ENCODE measurements at places on chromosomes 3 and 15.

DNA sequence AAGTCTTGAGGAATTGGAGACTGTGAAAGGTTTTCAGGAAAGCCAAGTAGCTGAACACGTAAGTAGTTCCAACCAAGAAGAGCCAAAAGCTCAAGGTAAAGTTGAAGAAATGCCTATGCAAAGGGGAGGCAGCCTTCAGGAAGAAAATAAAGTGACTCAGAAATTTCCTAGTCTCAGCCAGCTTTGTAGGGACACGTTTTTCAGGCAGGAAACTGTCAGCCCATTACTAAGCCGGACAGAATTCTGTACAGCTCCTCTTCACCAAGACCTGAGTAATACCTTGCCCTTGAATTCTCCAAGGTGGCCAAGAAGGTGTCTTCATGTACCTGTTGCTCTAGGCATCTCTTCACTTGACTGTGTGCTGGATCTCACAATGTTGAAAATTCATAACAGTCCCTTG is 48.6 kb downstream of the CDAN1 start:
- DNase-seq, result no peak

DNA sequence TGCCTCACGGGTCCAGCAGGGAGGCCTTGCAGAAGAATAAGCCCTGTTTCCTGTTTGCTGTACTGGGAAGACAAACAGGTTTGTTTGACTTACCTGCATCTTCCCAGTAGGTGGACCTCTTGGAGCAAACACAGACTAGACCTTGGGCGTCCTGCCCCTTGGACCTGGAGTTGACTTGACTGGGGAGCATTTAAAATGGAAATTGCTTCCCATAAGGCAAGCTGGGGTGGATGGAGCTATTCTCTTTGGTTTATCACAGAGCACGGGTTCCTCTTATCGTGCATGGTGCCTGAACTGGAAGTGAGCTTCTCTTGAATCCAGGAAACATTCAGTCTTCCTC is 151.4 kb downstream of the RPLP1 start:
- no peak for DNase-seq

DNA sequence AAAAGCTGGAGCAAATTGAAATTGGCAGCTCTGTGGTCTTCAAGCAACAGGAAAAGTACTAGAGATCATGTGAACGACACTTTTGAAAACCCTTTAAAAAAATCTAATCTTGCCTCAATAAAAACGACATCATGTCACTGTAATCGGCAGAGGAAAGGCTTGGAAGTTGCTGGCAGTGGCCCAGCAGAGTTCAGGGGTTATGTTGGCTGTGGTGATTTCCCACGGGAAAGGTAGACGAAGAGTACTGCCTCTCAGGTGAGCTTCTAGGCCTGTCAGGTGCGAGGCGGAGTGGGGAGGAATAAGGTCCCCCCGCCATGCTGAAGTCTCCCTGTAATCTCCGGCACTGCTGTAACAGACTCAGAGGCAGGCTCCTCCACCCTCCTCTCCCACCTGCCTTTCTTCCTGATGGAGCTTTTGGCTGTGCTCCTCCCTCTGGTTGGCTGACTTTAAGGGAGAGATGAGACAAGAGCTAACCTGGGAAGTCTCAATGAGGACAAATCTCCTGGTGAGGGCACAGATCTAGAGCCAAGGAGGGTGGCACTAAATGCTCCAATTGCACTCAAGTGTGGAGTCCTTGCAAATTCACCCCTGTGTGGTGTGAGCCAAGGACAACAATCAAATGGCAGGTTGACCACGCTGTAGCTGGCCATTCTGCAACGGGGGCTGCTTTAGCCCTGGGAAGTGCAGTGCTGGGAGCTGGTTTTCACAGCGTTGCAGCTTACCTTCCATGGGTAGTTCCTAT is 18.7 kb upstream of the HES1 start:
- DNase-seq, result no peak

DNA sequence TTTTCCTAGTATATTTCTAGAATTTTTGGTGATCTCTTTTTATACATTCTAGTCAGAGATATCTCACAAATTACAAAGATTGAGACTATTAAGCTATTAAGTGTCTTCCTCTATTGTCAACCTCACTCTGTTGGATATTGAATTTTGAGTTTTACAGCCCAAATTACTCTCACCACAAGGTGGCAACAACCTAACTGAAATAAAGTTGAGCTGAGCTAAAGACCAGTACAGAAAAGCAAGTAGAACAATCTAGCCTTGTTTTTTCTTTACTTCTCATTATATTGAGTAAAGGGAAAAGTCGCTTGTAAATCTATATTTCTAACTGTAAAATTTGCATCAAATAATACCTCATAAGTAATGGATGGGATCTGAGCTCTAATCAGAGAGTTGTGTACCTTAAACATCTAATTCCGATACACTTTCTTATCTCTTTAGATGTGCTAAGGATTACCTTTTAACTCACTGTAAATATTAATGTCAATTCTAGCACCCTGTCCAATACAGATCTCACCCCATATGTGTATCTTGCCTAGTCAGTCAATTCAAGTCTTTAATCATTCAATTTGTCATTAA is 13.6 kb upstream of the COMMD2 start:
- DNase-seq, result no peak

DNA sequence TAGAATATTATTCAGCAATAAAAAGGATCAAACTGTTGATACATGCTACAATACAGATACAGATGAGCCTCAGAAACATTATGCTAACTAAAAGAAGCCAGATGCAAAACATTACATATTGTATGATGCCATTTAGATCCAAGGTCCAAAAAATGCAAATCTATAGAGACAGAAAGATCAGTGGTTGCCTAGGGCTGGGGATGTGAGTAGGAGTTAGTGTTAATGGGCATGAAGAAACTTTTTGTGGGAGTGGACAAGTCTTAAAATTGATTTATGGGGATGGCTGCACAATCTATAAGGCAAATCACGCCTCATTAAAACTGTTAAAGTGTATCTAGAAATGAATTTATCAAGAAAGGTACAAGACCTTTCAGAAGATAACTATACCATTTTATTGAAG is 45.0 kb downstream of the EHHADH start:
- no peak for DNase-seq

- DNase-seq, result no peak
Measured at GRCh38 chr3:101825904-101826445, 23.3 kb upstream of the NFKBIZ start.

DNA sequence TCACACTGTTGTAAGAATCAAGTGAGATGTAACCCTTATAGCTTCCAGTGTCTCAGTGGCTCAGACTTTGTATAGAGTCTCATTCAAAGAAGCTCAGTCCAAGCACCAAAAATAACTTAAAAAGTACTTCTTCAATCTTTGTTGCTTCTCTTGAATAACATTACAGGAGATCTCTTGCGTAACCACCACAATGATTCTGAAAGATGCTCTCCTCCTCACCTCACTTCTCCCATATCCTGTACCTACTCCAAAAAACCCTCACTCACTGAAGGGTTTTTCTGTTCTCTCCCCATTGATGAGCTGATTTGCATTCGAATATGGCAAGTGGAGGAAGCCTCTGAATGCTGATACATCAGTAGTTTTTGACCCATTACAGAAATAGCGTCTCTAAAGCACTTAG is 39.4 kb upstream of the MRPS22 start:
- no peak for DNase-seq

DNA sequence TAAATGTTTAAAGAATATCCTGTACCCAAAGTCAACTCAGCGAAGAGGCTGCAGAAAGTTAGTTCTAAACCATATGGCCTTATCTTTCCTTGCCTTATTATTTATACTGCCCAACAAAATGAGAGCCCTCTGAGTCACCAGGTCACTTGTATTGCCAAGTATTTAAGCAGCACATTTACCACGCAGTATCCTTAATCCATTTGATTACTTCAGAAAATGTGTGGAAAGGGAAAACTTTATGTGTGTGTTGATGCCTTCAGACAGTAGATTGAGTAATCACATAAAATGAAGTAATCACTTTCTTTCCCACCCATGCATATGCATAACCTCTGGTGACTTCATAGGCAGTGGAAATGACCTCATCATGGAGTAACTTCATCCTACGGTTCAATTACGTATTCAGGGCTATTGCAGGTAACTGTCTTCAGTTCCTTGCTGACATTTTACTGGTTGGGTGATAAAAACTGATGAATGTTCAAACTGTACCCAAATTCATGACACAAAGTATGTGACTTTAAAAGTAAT is 7.5 kb upstream of the CADPS start:
- DNase-seq, result no peak

GRCh38 chr3:67349551-67350174 is 304.7 kb downstream of the SUCLG2 start:
- DNase-seq, result no peak

GRCh38 chr3:127796831-127797150 is 25.5 kb downstream of the MGLL start:
- DNase-seq, result no peak

DNA sequence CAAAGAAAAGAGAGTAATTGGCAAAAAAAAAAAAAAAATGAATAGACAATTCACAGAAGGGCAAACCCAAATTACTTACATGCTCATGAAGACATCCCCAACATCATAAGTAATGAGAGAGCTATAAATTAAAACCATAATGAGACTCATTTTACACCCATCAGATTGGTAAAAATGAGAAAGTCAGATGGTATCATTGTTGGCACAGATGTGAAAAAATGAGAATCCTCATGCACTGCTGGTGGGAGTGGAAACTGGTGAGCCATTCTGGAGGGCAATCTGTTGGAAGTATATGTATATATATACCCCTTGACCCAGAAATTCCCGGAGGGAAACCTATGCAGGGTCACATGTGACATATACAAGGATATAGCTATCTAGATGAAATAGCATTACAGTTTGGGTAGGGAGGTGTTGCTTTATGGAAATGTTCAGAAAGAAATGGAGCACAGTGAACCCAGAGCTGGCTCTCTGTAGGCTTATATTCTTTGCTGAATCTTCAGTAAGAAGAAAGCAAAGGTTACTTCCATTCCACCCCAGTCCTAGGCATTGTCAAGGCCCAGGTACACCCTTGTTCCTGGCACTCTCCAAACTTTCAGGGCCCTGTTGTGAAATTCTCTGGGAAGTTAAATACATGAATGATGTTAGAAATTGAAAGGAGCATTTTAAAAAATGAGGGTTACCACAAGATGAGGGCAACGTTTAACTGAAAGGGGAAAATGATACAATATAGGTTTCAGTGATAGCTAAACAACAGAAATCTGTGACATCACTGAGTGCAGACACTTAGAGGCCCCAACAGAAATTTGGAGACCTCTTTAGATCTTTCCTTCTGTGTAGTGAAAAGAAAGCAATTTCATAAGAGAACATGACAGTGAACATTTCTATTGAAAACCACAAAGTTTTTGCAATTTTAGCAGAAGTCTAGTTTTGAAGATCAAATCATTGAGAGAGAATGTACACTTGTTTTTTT is 132.7 kb upstream of the TPRG1 start:
- DNase-seq, result no peak

GRCh38 chr3:45188719-45189659 is 37.1 kb downstream of the TMEM158 start:
- DNase-seq, result no peak

DNA sequence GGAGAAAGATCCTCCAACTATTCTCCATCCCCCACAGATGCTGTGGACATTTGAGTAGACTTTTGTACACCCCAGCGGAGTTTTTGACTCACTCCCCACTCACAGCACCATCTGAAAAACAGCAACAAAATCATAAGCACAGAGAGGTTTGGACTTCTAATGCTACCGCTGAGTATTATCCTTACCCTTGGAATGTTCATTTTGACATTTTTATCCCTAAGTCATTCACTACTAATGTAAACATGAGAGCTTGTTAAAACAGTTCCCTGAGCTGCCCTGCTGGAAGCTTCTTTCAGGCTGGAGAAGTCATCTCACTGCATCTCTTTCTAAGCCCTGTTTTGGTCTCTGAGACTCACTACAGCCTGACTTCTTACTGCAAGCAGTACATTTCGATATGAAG is 1045.9 kb downstream of the MCTP2 start:
- DNase-seq, result no peak

All from activated T-helper 1 cell treated with Interleukin-2 at 50 U/mL for 16 hours (primary cell).